ENCODE measurements at places on chromosomes 12 and 14. TPM values are rescaled to one million over a fixed set of nuclear protein-coding genes. Genes with fewer than 3 reads are reported as not detected.
A peak's percentile ranks its signal among the peaks of the same experiment; 100 is the strongest.

- peak overlapping the region; percentile 90 for H3K4me3 ChIP-seq
- peaks cover 75% of the 10 kb centered on the region for H3K4me1 ChIP-seq
- DNase-seq: no peak
- H3K36me3 ChIP-seq: no peaks in the 10 kb centered on the region
- H3K27me3 ChIP-seq: no peaks in the 10 kb centered on the region
These were observed 201.3 kb upstream of the FOXN3 start for GRCh38 chr14:89618330-89618708.

GRCh38 chr14:84006643-84007155 is 1523.2 kb upstream of the FLRT2 start:
- H3K36me3 ChIP-seq: no peaks in the 10 kb centered on the region
- no peaks in the 10 kb centered on the region for H3K4me1 ChIP-seq
- no peak for DNase-seq
- no peak overlapping the region for H3K4me3 ChIP-seq
- no peaks in the 10 kb centered on the region for H3K27me3 ChIP-seq
- no peak overlapping the region for H3K27ac ChIP-seq

- no peak for DNase-seq
- H3K36me3 ChIP-seq: no peaks in the 10 kb centered on the region
- H3K4me3 ChIP-seq: no peak overlapping the region
These were observed 7.5 kb upstream of the LRP1-AS start for GRCh38 chr12:57154804-57155434.

DNA sequence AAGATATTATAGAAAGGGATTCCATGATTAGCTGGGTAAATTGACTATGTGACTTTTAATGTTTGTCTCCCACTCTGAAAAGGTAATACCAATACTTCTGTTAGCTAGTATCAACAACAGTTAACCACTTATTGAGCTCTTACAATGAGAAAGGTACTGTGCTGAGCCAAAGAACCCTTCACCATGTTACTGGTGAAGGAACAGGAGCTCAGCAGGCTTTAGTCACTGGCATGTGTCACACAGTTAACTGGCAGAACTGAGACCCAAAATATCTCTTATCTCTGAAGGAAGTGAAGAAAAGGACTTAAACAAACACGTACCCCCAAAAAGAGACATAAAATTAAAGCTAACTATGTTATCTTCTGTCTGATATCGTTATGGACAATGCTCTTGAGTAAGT is 170.6 kb downstream of the MED13L start:
- DNase-seq: no peak
- H3K4me3 ChIP-seq: no peak overlapping the region
- no peak overlapping the region for H3K27ac ChIP-seq
- peaks cover 7% of the 10 kb centered on the region for H3K4me1 ChIP-seq

DNA sequence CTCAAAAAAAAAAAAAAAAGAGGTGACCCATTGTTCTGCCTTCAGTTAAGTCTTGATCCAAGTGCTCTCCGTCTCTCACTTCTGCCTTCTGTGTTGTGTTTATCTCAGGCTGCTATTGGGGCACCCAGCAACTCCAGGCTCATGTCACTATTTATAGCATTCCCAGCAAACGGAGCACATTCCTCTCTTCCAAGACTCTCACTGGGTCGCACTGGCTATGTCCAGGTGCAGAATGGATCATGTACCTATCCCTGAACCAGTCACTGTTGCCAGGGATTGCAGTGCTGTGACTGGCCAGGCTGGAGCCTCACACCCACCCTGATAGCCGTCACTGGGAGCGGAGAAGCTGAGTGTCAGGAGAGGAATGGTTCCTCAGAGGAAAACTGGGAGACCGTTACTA is 31.2 kb downstream of the RHOF start:
- no peaks in the 10 kb centered on the region for H3K4me1 ChIP-seq
- no peaks in the 10 kb centered on the region for H3K36me3 ChIP-seq

DNA sequence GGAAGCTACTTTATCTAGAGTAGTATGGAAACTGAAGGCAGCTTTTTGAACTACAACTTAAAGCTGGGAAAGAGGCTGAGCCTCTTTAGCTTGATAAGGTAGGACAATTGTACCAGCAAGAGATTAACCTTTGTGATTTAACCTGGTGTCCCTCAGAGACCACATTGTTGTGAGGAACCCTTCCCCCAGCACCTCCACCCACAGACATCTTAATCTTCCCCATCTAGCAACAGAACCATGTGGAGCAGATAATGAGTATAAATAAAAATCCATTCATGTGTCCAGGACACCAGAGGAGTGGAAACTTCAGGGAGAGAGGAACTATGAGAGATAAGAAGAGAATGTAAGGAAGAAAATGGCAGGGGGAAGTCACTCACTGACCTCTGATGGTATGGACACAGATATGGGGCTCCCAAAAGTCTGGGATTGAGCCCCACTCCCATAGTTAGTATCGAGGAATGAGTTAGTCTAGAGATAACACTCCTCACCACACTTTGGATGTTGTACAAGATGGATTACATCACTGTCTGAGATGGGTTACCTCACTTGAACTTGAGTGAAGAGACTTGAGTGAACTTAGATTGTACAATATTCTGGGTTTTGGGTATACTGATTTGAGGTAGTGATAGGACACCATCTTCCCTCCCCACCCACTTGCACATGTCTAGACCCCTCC is 33.9 kb upstream of the SLC38A2 start:
- no peak for DNase-seq
- H3K4me1 ChIP-seq: peaks cover 31% of the 10 kb centered on the region
- H3K4me3 ChIP-seq: no peak overlapping the region
- H3K27ac ChIP-seq: no peak overlapping the region
- peaks cover under 1% of the 10 kb centered on the region for H3K36me3 ChIP-seq

GRCh38 chr14:105063056-105063455 is 2.2 kb downstream of the GPR132 start:
- peaks cover 89% of the 10 kb centered on the region for H3K4me1 ChIP-seq
- peak overlapping the region; percentile 89 for H3K27ac ChIP-seq
- peaks cover 23% of the 10 kb centered on the region for H3K36me3 ChIP-seq
- peak overlapping the region; percentile 90 for H3K4me3 ChIP-seq
- no peaks in the 10 kb centered on the region for H3K27me3 ChIP-seq

- no peaks in the 10 kb centered on the region for H3K36me3 ChIP-seq
- no peak overlapping the region for H3K27ac ChIP-seq
- no peaks in the 10 kb centered on the region for H3K4me1 ChIP-seq
- no peak overlapping the region for H3K4me3 ChIP-seq
- H3K27me3 ChIP-seq: no peaks in the 10 kb centered on the region
- no peak for DNase-seq
These were observed 448.1 kb downstream of the NPAS3 start for GRCh38 chr14:33386781-33387180.

DNA sequence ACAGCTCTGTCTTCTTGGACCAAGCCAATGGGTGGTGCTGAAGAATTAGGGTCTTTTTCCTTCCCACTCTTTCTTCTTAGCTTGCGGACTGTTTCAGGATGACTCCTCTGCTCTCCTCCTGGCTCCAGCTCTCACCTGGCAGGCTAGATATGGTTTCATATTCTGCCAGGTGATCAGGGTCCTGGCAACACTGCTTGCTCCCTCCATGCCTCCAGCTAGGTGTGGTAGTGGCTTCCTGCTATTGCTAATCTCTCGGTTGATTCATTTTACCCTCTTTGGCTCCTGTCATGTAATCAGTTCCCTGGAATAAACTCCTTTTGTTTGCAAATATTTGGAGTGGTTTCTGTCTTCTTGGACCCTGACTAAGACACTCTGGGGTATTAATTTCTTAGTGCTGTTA is 4.3 kb upstream of the GZMH start:
- peaks cover 2% of the 10 kb centered on the region for H3K27me3 ChIP-seq
- no peak for DNase-seq
- no peak overlapping the region for H3K4me3 ChIP-seq
- peaks cover 7% of the 10 kb centered on the region for H3K4me1 ChIP-seq
- no peaks in the 10 kb centered on the region for H3K36me3 ChIP-seq
- no peak overlapping the region for H3K27ac ChIP-seq

DNA sequence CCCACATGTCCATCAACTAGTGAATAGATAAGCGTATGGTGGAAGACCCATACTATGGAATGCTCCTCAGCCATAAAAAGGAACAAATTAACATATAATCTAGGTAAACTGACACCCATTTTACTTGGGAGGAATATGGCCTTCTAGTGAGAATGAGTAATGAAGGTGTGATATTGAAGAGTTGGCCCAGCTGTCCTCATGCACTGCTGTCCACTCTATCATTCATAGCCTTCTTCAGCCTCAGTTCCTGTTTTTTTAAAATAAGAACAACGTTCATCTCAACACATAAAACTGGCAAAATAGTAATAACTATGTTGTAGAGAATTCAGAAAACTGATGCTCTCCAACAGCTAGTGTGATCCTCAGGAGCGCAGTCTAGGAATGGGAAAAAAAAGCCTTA is 26.5 kb upstream of the OXA1L start:
- no peak overlapping the region for H3K4me3 ChIP-seq
- peaks cover 4% of the 10 kb centered on the region for H3K4me1 ChIP-seq
- DNase-seq: no peak
- no peak overlapping the region for H3K27ac ChIP-seq
- no peaks in the 10 kb centered on the region for H3K27me3 ChIP-seq
- H3K36me3 ChIP-seq: no peaks in the 10 kb centered on the region

GRCh38 chr12:124917841-124918621 is 3.6 kb upstream of the UBC start:
- H3K27me3 ChIP-seq: no peaks in the 10 kb centered on the region
- H3K36me3 ChIP-seq: peaks cover 25% of the 10 kb centered on the region
- peaks cover 90% of the 10 kb centered on the region for H3K4me1 ChIP-seq
- no peak for DNase-seq
- peak overlapping the region; percentile 100 for H3K27ac ChIP-seq
- peak overlapping the region; percentile 100 for H3K4me3 ChIP-seq

DNA sequence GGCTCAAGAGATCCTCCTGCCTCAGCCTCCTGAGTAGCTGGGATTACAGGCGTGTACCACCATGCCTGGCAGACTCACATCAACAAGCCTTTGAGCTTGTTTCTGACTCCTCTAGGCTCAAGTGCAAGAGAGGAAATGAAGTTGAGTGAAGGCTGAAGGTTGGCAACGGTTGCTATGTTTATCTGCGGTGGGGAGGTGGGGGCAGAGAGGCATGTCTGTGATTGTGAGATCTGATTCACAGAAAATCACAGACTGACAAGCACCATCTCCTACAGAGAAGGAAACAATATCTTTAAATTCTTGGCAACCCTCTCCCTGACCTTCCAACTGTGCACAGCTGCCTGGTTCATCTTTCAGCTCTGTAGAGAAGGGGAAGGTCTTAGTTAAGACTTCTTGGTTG is 22.1 kb upstream of the NINJ2 start:
- no peaks in the 10 kb centered on the region for H3K36me3 ChIP-seq
- no peaks in the 10 kb centered on the region for H3K27me3 ChIP-seq
- DNase-seq: peak; percentile 64
- peak overlapping the region; percentile 99 for H3K27ac ChIP-seq
- peaks cover 50% of the 10 kb centered on the region for H3K4me1 ChIP-seq
- peak overlapping the region; percentile 62 for H3K4me3 ChIP-seq

DNA sequence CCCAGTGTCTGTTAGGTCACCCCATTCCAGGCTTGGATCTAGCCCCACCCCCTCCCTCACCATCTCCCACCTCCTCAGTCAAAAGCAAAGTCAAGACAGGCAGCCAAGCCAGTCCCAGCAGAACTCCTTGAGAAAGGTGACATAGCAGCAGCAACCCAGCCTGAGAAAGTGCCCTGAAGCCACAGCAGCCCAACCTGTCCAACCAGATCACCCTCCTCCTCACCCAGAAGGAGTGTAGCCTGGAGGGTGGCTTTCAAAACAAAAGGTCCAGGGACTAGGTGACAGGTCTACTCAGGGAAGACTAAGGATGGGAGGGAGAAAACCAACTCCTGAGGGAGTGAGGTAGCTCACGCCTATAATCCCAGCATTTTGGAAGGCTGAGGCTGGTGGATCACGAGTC is 5.2 kb downstream of the RAB15 start:
- no peak for DNase-seq
- no peaks in the 10 kb centered on the region for H3K36me3 ChIP-seq
- no peak overlapping the region for H3K27ac ChIP-seq
- peaks cover 6% of the 10 kb centered on the region for H3K4me1 ChIP-seq

- no peak overlapping the region for H3K27ac ChIP-seq
- no peaks in the 10 kb centered on the region for H3K36me3 ChIP-seq
- H3K4me3 ChIP-seq: no peak overlapping the region
- H3K27me3 ChIP-seq: no peaks in the 10 kb centered on the region
- DNase-seq: no peak
These were observed 83.5 kb downstream of the CAND1 start for GRCh38 chr12:67352682-67353081.

GRCh38 chr14:95402176-95402575 is 82.5 kb upstream of the CLMN start:
- no peaks in the 10 kb centered on the region for H3K27me3 ChIP-seq
- H3K4me3 ChIP-seq: no peak overlapping the region
- no peak overlapping the region for H3K27ac ChIP-seq
- DNase-seq: no peak
- peaks cover 2% of the 10 kb centered on the region for H3K4me1 ChIP-seq

GRCh38 chr12:131049002-131049401 is 95.3 kb downstream of the ADGRD1 start:
- peaks cover 12% of the 10 kb centered on the region for H3K4me1 ChIP-seq
- H3K27ac ChIP-seq: no peak overlapping the region
- H3K27me3 ChIP-seq: peaks cover under 1% of the 10 kb centered on the region
- DNase-seq: no peak

- H3K36me3 ChIP-seq: peaks cover 42% of the 10 kb centered on the region
- H3K4me3 ChIP-seq: no peak overlapping the region
- no peaks in the 10 kb centered on the region for H3K27me3 ChIP-seq
- H3K4me1 ChIP-seq: peaks cover 16% of the 10 kb centered on the region
- no peak for DNase-seq
- no peak overlapping the region for H3K27ac ChIP-seq
These were observed 73.4 kb downstream of the C12orf42 start for GRCh38 chr12:103422328-103422727.

GRCh38 chr12:41836416-41836815 is 308.3 kb downstream of the GXYLT1 start:
- H3K4me3 ChIP-seq: no peak overlapping the region
- H3K27me3 ChIP-seq: peaks cover 2% of the 10 kb centered on the region
- no peak for DNase-seq
- no peak overlapping the region for H3K27ac ChIP-seq
- no peaks in the 10 kb centered on the region for H3K4me1 ChIP-seq

GRCh38 chr12:2152134-2152533 is 99.3 kb downstream of the CACNA1C start:
- no peak overlapping the region for H3K4me3 ChIP-seq
- peaks cover 2% of the 10 kb centered on the region for H3K4me1 ChIP-seq
- no peak for DNase-seq

TAS2R8 gene
- total RNA-seq: not detected

MRPL51 gene
- total RNA-seq: 130 TPM

TBX5 gene
- not detected for total RNA-seq

NXPH4 gene
- 3.4 TPM for total RNA-seq

PXN gene
- total RNA-seq: 1.7 TPM

SLCO1C1 gene
- not detected for total RNA-seq

MMP17 gene
- 11.3 TPM for total RNA-seq

KLRC4 gene
- total RNA-seq: not detected

MUCL1 gene
- not detected for total RNA-seq

ZDHHC22 gene
- total RNA-seq: not detected

TSPAN19 gene
- not detected for total RNA-seq

APOF gene
- not detected for total RNA-seq

TMPRSS12 gene
- total RNA-seq: not detected
